ENCODE measurements at places on chromosomes 12 and 14. TPM values are rescaled to one million over a fixed set of nuclear protein-coding genes. Genes with fewer than 3 reads are reported as not detected.

The KRT83 gene
- total RNA-seq: not detected

DNA sequence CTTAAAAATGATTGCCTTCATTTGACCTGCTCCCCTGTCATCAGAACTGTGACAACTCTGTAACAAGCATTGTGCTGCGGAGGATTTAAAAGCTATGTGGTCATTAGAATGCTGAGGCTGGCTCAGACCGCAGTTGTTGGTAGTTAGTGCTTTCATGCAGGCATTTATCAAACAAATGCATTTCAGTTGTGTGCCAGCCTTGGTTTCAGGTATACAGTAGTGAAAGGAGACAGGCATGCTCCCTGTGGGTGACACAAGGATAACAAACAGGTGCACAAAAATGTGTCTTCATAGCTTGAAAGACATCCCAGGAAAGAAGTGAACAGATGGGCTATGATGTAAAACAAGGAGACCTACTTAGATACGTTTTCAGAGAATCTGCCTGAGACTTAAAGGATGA lies 60.6 kb downstream of the MARK3 start:
- H3K36me3 ChIP-seq: no peaks in the 10 kb centered on the region
- DNase-seq: no peak
- H3K4me3 ChIP-seq: no peak overlapping the region

GRCh38 chr14:101780887-101781239 lies 19.4 kb downstream of the PPP2R5C start:
- DNase-seq: no peak
- peak overlapping the region; percentile 37 for H3K27ac ChIP-seq
- H3K27me3 ChIP-seq: no peaks in the 10 kb centered on the region
- peaks cover 30% of the 10 kb centered on the region for H3K4me1 ChIP-seq
- H3K36me3 ChIP-seq: no peaks in the 10 kb centered on the region

- H3K27ac ChIP-seq: no peak overlapping the region
- no peak overlapping the region for H3K4me3 ChIP-seq
- no peaks in the 10 kb centered on the region for H3K27me3 ChIP-seq
- peaks cover 27% of the 10 kb centered on the region for H3K36me3 ChIP-seq
- no peak for DNase-seq
These were observed 8.4 kb downstream of the PEX5 start for GRCh38 chr12:7197841-7198240.

The TTC7B gene
- total RNA-seq: 38.8 TPM

- no peaks in the 10 kb centered on the region for H3K27me3 ChIP-seq
- no peak for DNase-seq
- H3K27ac ChIP-seq: no peak overlapping the region
- no peaks in the 10 kb centered on the region for H3K4me1 ChIP-seq
These were observed 374.7 kb downstream of the KCNH5 start for GRCh38 chr14:62670526-62670925.

GRCh38 chr14:97891515-97891914 lies 1094.3 kb downstream of the VRK1 start:
- no peaks in the 10 kb centered on the region for H3K27me3 ChIP-seq
- H3K4me3 ChIP-seq: no peak overlapping the region
- no peak overlapping the region for H3K27ac ChIP-seq
- DNase-seq: no peak
- no peaks in the 10 kb centered on the region for H3K4me1 ChIP-seq
- no peaks in the 10 kb centered on the region for H3K36me3 ChIP-seq

The WDR20 gene
- total RNA-seq: 25.1 TPM

GRCh38 chr12:113506867-113507266 lies 35.2 kb upstream of the LHX5 start:
- H3K4me1 ChIP-seq: no peaks in the 10 kb centered on the region
- no peak for DNase-seq
- no peak overlapping the region for H3K27ac ChIP-seq
- no peaks in the 10 kb centered on the region for H3K36me3 ChIP-seq
- H3K4me3 ChIP-seq: no peak overlapping the region

- no peak for DNase-seq
- no peaks in the 10 kb centered on the region for H3K36me3 ChIP-seq
- no peak overlapping the region for H3K4me3 ChIP-seq
- no peaks in the 10 kb centered on the region for H3K4me1 ChIP-seq
These were observed 33.0 kb downstream of the CYP46A1 start for GRCh38 chr14:99716850-99717681.

DNA sequence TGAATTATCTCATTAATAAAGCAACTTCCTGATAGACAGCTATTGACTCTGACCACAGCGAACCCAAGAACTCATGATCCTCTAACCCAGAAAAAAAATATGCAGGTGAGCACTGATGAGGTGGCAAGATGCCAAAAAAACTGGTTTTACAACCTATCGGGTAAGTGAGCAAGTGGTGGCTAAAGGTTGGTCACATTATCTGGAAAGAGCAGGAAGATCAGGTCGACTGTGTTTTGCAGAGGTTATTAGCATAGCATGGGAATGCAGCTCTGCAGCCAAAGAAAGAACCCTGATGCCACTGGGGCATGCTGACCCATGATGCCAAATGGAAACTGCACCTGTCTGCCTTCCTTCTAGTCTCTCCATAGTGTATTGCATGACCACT lies 23.5 kb downstream of the BHLHE41 start:
- no peak for DNase-seq
- H3K27ac ChIP-seq: no peak overlapping the region
- no peak overlapping the region for H3K4me3 ChIP-seq

- H3K36me3 ChIP-seq: no peaks in the 10 kb centered on the region
- H3K27ac ChIP-seq: no peak overlapping the region
- H3K27me3 ChIP-seq: no peaks in the 10 kb centered on the region
- peaks cover 24% of the 10 kb centered on the region for H3K4me1 ChIP-seq
- no peak for DNase-seq
These were observed 68.2 kb upstream of the OVCH1 start for GRCh38 chr12:29565727-29566126.

DNA sequence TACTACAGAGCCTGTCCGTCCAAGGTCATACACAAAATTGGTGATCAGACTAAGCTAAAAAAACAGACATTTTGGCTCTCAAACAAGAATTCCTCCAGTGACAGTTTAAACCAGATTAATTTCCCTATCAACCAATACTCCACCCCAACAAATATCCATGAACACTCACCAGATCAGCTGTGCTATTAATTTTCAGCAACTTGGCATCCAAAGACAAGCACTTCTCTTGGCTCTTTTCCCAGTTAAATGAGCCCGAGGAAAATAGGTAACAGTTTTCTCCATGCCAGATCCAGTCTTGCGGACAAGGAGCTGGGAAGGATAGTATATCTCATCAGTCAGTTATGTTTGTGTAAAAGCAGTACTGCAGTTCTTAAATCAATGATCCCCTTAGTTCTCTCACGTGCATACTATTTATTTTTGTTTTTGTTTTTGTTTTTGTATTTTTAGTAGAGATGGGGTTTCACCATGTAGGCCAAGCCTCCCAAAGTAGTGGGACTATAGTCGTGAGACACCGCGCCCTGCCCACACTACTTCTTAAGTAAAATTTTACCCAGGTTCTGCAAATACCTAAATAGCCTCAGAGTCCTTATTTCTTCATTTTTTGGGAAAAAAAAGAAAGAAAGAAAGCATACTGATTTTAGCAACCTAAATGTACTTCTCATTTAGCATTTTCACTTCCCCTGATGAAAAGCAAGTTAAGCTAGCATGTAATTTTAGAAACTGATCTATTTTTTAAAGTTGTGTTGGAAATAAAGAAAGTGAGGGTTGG lies 11.1 kb downstream of the OLR1 start:
- H3K27me3 ChIP-seq: no peaks in the 10 kb centered on the region
- H3K36me3 ChIP-seq: no peaks in the 10 kb centered on the region
- no peak for DNase-seq
- no peaks in the 10 kb centered on the region for H3K4me1 ChIP-seq
- no peak overlapping the region for H3K4me3 ChIP-seq

- H3K4me1 ChIP-seq: peaks cover 8% of the 10 kb centered on the region
- no peak for DNase-seq
- no peak overlapping the region for H3K27ac ChIP-seq
- H3K27me3 ChIP-seq: no peaks in the 10 kb centered on the region
- H3K4me3 ChIP-seq: no peak overlapping the region
These were observed 2.1 kb upstream of the BDKRB2 start for GRCh38 chr14:96202441-96203094.

DNA sequence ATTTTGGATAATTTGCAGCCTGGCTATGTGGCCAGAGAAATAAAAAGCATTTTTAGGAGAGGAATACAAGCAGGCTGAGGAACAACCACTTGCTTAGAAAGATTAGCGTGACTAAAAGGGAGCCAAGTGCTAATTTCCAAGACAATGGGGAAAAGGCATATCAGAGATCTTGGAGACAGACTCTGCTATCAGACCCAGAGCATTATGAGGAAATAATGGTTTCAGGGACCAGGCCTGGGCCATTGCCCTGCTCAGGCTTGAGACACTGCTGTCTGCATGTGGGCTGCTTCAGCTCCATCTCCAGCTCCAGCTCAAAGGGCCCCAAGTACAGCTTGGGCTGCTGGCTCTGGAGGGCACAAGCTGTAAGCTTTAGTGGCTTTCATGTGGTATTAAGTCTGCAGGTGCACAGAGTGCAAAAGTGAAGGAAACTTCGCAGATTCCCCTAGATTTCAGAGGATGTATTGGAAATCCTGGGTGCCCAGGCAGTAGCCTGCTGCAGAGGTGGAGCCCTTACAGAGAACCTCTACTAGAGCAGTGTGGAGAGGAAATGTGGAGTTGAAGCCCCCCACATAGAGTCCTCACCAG lies 449.2 kb downstream of the ZFP36L1 start:
- no peak overlapping the region for H3K27ac ChIP-seq
- no peaks in the 10 kb centered on the region for H3K27me3 ChIP-seq
- no peaks in the 10 kb centered on the region for H3K4me1 ChIP-seq
- DNase-seq: no peak
- H3K36me3 ChIP-seq: no peaks in the 10 kb centered on the region

The NPC2 gene
- total RNA-seq: 600 TPM

The RPS6KA5 gene
- 17.8 TPM for total RNA-seq

The SLC39A5 gene
- not detected for total RNA-seq

The TRHDE gene
- 2.9 TPM for total RNA-seq

GRCh38 chr12:59657266-59657665 lies 61.4 kb downstream of the SLC16A7 start:
- H3K4me1 ChIP-seq: no peaks in the 10 kb centered on the region
- peaks cover 6% of the 10 kb centered on the region for H3K36me3 ChIP-seq
- no peak overlapping the region for H3K27ac ChIP-seq

DNA sequence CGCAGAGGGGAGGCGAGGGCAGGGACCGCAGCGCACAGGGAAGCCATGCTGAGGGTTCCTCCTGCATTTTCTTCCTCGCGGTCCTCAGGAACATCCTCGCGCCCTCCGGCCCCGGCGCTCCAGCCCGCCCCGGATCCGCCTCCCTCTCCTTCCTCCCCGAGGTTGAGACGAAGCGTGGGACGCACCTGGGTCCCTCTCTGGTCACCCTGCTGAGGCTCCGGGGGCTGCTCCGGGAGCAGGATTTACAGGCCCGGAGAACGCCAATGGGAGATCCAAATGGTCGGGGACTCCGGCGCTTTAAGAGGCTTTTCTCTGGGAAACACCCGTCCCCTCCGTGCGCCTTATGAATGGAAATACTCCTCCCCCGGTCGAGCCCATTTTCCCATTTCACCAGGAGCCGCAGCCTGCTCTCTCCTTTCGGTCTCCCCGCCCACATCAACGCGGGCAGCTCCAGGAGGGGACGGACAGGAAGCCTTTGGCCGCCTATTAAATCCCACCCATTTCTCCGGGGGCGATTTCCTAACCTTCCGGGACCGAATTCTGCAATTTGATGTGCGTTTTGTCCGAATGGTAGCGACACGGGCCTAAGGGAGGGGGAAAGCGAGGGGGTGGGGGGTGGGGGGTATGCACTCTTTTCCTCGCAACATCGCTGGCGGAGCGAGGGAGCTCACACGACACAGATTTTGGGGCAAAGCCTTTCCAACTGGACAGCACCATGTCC lies at the start of gene UNC79:
Gene UNC79 (plus strand): TSS at position 625 of the 721 bp plus-strand sequence. CDS start 91 bp downstream, at position 716.
- peaks cover 2% of the 10 kb centered on the region for H3K4me1 ChIP-seq
- no peak for DNase-seq
- H3K4me3 ChIP-seq: no peak within 1 kb of the TSS
- no peaks in the 10 kb centered on the region for H3K27me3 ChIP-seq

DNA sequence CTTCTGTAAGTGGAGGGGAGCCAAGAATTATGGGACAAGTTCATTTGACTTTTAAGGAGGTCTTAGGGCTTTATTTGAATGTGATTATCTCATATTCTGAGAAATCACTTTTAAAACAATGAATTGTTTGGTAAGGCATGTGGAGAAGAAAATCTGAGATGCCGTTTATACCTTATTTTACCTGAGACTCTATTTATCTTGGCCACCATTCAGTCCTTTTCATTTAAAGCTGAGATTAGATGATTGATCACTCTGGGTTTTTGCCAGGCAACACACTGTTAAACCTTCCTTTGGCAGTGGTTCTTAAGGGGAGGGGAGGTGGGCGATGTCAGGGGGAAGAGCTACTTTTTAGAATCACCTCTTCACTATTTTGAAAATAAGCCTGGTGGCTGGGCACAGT lies 11.4 kb downstream of the CAND1 start:
- no peak for DNase-seq
- H3K27me3 ChIP-seq: no peaks in the 10 kb centered on the region
- H3K4me1 ChIP-seq: peaks cover 22% of the 10 kb centered on the region
- no peak overlapping the region for H3K4me3 ChIP-seq
- no peak overlapping the region for H3K27ac ChIP-seq

The MYO1H gene
- 0.51 TPM for total RNA-seq

- no peaks in the 10 kb centered on the region for H3K36me3 ChIP-seq
- no peaks in the 10 kb centered on the region for H3K27me3 ChIP-seq
- no peak overlapping the region for H3K4me3 ChIP-seq
- H3K4me1 ChIP-seq: no peaks in the 10 kb centered on the region
- DNase-seq: no peak
These were observed 141.5 kb upstream of the RFLNA start for GRCh38 chr12:124153392-124153791.

- no peaks in the 10 kb centered on the region for H3K36me3 ChIP-seq
- DNase-seq: no peak
- H3K4me3 ChIP-seq: no peak overlapping the region
- no peaks in the 10 kb centered on the region for H3K27me3 ChIP-seq
These were observed 53.1 kb upstream of the GNG2 start for GRCh38 chr14:51807356-51807755.

DNA sequence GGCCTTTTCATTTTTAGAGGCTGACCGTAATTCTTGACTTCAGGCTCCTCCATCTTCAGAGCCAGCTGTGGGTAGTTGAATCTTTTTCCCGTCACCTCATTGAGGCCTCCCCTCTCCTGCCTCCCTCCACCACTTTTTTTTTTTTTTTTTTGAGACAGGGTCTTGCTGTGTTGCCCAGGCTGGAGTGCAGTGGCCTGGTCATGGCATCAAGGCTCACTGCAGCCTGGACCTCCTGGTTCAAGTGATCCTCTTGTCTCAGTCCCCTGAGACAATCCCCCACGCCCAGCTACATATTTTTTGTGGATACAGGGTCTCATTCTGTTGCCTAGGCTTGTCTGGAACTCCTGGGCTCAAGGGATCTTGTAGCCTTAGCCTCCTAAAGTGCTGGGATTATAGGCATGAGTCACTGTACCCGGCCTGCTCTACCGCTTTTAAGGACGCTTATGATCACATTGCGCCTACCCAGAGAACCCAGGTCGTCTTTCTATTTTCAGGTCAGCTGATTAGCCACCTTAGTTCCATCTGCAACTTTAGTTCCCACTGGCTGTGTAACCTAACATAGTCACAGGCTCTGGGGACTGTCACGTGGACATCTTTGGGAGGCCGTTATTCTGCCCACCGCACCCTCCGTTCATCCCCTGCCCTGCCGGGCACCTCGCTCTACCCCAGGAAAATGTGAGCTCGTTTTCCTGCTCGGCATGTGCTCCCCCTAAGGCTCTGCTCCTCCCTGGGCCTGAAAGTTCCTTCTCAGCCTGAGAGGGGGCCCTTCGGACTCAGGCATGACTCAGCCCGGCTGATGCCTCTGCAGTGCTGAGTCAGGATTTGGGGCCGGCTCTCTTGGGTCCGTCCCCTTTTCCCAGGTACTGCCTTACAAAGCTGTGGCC lies 13.4 kb downstream of the TNFAIP2 start:
- no peak for DNase-seq
- H3K27me3 ChIP-seq: peaks cover 2% of the 10 kb centered on the region
- no peak overlapping the region for H3K27ac ChIP-seq
- no peak overlapping the region for H3K4me3 ChIP-seq

Measured in upper lobe of left lung (tissue), 6 donors.